ENCODE measurements at places on chromosomes 5 and 9.

- DNase-seq, result no peak
These were observed 17.5 kb upstream of the SHB start for GRCh38 chr9:38086496-38086895.

DNA sequence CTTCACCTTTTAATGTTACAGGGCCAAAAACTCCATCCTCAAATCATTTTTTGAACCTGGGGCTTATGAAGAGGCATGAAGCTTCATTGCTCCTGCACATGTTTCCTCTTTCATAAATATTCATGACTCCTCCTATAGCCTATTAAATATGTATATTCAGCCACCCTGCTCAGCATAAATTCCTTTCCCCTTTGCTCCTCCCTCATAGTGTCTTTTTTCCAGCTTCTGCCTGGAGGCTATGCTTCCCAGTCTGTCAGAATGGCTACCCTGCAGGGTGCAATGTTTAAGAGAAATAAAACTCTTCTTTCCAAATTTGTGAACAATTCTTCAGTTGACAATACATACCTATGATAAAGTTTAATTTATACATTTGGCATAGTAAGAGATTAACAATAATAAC is 1082.9 kb upstream of the CDH18 start:
- DNase-seq, result no peak

- no peak for DNase-seq
These were observed 78.9 kb upstream of the ZNF462 start for GRCh38 chr9:106784076-106784475.

DNA sequence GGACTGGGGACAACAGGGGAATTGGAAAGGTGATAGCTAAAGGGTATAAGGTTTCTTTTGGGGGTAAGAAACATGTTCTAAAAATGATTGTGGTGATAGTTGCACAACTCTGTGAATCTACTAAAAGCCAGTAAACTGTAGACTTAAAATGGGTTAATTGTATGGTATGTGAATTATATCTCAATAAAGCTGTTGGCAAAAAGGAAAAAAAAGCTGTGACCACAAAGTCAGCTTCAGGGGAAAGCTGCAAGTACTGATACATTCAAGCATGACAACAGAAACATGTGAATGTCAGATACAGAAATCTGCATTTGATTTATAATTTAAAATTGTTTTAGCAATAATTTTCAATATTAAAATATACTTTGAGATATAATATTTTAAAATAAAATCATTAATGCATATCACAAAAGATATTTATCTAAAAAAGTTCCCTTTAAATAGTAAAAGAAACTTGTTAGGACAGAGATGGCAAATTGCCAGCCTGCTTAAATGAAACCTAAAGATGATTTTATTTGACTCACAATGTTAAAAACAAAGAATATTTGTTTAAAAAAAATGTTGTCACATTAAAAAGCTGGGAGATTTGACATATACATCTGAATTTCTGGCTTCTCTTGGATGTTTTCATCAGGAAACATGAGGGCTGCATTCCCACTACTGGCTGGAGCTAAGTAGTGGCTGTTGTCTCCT is 66.0 kb downstream of the TBCA start:
- no peak for DNase-seq

DNA sequence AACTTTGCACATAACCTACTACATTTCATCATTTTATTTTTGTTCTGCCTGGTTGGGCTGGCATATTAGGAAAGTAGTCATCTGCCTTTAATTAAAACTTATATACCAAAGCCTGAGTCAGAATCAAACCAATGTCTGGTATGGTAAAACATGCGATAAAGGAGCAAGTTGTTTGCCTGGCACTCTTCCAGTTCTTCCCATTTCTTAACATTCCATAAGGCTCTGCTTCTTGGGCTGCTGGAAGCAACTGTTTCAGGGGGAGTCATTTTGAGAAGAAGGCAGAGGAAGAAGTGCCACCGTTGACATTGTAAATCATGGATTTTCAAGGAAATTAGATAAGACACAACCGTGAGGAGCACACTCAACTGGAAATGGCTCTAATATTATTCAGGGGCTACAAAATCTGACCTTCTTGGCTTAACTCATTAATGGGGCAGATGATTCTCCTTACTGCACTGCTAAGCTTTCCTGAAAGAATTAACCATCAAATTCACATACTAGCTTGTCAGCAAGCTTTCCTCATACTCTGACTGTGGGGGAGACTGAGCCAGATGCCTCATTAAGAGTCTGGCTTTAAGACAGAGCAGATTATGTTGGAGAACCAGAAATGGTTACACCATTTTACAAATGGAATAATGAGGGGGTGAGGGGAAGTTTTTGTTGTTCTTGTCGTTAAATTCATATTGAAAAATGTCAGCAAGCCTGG is 391.0 kb downstream of the TMEM232 start:
- DNase-seq, result no peak

GRCh38 chr9:105328296-105328695 is 83.8 kb downstream of the SLC44A1 start:
- no peak for DNase-seq
